Stimulated activated CD8-positive, alpha-beta memory T cell treated with anti-CD3 and anti-CD28 coated beads, Interleukin-4, amount 100 ng/mL, for 1 hour (primary cell): ENCODE measurements at places on chromosomes 16 and 17.

DNA sequence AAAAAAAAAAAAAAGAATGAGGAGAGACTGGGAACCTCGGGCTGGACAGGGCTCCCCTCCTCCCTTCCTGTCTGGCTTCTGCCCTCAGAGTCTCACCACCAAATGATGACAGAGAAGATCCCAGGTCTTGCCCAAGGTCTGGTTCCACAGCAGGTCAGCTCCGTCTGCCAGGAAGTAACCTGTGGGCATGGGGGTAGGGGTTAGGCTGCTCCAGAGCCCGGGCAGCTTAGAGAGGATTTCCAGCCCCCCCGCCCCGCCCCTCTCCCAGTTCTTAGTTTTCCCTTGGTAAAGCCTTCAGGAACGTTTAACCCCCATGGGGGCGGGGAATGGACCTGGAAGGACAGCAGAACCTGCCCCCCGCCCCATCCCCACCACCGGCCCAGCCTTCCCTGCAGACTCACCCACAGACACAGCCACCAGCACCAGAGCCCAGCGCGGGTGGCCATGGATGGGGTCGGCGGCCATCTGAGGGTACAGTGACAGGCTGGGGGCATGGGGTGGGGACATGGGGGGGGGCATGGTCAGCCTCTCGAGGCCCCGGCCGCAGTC is 700 bp downstream of the TLCD2 start:
- DNase-seq, result no peak

- DNase-seq, result no peak
Observed at GRCh38 chr17:82595893-82596292, 52.4 kb downstream of the WDR45B start.

- no peak for DNase-seq
Observed at GRCh38 chr17:42087736-42088705, 10.3 kb downstream of the ZNF385C start.

DNA sequence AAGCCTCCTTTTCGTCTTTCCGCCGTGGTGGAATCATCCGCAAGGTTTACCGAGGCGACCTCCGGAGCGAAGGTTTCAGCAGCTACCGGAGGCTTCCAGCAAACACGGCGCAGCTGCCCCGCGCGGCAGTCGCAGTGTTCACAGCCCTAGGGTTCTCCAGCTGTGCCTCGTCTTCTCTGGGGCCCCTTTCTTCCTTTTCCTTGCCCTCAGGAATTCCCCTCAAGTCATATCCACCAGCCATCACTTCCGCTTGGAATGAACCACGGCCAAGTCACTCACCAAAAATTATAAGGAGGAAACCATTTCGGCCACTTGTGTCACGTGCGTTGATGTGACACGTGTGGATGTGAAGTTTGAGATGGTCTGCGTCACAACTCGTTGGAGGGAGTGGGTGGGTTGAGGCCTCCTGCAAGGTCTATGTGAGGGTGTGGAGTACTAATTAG is 636 bp upstream of the ERN1 start:
- DNase-seq, result no peak

- no peak for DNase-seq
Observed at GRCh38 chr17:62670202-62670821, 42.8 kb downstream of the MRC2 start.

DNA sequence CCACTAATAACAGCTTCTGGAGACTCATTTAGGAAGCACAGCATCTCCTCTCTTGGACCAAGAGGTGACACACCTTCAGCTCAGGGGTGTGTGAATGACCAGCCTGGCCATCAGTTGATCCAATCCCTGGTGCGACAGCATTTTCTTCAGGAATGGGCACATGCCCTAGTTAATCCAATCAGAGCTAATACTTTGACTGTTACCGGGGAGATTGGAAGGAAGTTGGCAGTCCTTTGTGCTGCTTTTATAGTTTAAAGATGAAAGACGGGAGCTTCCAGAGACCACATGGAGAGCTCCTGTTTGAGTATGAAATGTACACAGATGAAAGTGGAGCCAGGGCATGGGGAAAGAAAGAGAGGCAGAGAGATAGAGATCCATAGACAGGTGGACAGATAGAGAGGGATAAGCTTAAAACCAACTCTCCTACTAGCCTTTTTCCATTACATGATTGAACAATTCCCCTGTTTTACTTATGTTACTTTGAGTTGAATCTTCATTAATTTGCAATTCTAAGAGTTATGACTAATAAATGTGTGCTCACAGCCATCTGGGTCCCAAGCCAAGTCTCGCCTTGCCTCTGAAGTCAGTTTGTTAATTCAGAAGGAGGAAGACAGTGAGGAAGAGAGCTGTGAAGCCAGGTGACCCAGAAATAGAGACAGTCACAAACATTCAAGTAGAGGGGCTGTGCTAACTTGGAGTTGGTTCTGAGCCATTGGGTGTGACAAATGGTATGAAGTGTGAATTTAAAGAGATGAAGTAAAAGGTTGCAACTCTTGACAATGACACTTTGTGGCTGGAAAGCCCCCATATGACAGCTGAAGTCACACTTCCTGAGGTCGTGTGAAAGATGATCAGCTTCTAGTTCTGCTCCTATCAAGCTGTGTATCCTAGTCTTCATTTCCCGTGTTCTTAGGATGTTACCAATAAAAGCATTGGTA is 120.0 kb upstream of the GOT2 start:
- DNase-seq, result no peak

DNA sequence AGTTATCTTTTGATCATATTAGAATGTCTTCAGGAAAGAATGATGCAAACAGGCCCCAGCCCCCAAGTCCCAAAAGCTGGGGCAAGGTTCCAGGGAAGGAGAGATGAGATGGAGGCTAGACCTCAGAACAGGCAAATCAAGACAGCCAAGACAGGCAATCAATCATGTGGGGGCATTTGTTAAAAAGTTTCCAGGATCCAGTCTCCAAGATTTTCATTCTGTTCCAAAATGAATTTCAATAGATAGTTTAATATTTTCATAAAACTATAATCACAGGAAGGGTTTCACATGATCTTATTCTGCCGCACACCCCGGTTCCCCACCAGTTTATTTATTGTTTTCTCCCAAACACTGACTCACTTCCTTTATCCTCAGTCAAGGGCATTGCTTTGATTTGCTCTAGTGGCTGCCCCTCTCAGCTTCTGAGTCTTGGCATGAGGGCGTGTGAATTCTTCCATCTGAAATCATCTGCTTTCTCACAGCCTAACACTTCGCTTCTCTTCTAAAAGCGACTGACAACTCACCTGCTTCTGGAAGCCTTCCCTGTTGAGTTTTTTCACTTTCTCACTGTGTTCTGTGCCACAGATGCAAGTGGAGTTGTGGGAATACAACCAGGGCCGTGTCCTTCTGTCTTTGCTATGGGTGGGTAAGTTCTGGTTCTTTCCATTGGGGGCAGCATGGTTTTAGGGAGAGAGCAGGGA is 12.2 kb upstream of the TERF2 start:
- DNase-seq, result no peak

DNA sequence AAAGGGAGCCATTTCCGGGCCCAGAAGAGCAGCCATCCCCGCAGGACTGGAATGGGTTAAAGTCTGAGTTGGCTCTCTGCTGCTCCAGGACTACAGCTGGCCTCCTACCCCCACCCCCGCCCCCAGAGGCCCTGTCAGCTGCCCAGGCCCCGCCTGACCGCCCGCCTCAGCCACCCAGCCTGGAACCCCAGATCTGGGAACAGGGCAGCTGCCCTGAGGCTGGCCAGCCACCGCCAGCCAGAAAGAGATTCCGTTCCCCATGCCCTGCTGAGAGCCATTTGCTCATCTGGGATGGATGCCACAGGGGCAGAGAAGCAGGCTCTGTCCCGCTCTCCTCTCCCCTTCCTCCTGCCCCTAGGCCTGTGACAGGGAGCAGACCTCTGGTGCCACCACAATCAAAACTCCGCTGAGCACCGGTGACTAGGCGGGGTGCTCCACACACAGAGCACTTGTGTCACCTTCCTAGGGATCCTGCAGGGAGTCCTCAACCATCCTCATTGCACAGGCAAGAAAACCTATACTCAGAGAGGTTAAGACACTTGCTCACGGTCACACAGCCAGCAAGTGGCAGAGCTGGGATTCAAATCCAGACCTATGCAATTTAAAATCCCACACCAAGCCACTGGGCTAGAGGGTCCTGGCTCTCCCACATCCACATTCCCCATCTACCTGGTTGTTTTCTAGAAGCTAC is 44.1 kb downstream of the ZNF423 start:
- no peak for DNase-seq
